ENCODE measurements at places on chromosomes 12 and 14.
A peak's percentile ranks its signal among the peaks of the same experiment; 100 is the strongest.

DNA sequence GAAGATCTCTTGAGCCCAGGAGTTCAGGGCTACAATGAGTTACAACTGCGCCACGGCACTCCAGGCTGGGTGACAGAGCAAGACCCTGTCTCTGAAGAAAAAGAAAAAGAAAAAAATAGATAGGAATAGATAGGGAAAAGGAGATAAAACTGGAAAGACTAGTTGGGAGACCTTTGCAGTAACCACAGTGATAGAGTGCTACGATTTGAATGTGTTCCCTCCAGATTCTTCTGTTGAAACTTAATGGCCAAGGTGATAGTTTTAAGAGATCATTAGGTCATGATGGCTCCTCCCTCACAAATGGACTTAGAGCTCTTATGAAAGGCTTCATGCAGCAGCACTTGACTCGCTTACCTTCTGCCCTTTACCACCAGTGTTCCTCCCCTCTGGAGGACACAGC lies 13.5 kb upstream of the ATF1 start:
- no peak for DNase-seq

DNA sequence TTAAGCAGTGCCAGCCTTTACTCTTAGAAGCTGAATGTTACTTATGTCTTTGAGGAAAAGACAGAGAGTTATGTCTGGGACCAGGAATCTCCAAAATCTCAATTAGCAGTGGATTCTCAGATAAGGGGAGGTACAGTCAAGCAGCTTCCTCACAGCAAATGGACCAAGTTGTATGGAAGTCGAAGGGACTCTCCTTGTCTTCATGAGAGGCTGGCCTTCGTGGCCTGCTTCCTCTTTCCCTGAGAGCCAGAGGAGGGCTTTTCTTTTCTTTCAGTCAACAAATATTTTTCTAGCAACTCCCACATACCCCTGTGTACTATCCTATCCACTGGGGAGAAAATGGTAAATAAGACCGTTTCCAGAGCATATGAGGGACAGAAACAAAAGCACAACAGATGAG lies 6.6 kb upstream of the WNT5B start:
- no peak for DNase-seq

DNA sequence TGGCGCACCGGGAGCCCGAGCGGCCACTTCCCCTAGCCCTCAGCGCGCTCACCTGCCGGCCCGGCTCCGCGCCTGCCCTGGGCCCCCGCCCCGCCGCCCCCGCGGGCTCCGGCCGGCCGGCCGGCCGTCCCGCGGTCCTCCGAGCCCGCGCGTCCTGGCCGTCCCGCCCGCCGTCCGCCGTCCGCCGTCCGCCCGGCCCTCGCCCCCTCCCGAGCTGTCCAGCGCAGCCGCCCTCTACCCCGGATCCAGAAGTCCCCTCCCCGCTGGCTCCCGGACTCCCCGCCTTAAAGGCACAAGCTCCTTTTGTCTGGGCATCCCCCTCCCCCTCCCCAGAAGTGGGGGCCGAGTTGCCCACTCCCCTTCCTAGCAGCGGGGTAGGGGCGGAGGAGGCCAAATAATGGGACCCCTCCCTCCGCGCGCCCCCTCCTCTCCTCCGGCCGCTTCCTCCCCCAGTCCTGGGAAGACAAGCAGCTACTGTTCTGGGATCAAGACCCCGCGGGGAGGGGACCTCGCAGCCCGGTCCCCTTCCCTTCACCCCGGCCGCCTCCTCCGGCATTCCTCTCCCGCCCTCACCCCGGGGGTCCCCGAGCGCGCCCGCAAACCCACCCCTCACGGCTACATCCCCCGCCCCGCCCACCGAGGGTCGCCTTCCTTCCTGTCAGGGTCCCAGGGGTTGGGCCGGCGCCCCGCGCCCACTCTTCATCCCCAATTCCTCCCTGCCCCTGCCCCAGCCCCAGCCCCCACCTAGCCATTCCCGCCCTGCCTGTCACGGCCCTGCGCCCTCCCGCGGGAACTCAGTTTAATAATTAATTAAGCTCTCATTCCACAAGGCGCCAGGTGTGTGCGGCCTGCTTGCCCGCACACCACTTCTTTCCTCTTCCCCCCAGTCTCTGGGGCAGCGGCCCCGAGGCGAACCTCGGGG lies at the start of gene ADCY6:
TSS of gene ADCY6 (minus strand) at position 236 of the 922 bp plus-strand sequence. CDS start 5,655 bp downstream, outside the sequence.
- DNase-seq, result no peak

DNA sequence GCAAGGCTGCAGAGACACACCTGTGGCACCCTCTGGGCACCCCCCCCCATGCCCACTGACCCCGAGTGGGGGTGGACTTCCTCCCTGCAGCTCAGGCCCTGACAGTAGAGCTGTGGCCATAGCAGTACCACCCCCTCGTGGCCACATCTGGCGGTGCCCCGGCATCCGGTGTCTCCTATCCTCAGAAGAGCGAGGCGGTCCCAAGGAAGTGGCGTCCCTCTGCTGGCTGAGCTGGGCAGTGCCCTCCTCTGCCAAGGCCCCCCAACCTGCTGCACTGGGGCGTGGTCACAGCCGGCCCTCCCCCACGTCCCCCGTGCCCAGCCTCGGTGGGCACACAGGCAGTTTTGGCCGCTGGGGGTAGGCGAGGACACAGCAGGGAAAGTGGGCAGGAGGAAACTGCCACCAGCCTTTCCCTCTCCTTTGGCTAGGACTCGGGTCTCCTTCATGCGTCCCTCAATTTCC lies 6.0 kb upstream of the SLC6A12 start:
- DNase-seq, result peak; percentile 25

GRCh38 chr14:61753631-61754030 lies 8.6 kb upstream of the SNAPC1 start:
- DNase-seq, result no peak

Measured in activated CD4-positive, alpha-beta T cell treated with anti-CD3 and anti-CD28 coated beads, Interleukin-2, amount 50 U/mL, for 1 hour (primary cell).